ENCODE measurements at places on chromosomes 16 and 17.

DNA sequence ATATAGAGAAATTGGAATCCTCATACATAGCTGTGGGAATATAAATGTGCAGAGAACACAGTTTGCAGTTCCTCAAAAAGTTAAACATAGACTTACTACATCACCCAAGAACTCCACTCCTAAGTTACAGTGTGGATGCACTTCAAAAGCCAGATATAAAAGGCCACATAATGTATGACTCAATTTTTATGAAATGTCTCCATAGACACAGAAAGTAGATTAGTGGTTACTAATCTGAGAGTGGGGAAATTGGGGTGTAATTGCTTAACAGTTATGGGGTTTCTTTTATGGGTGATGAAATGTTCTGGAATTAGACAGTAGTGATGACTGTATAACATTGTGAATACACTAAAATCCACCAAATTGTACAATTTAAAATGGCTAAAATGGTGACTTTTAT lies 60.9 kb downstream of the CACNG1 start:
- peak; percentile 64 for DNase-seq

- DNase-seq = no peak
These were observed 2.5 kb upstream of the PRR29 start for GRCh38 chr17:63995626-63996025.

DNA sequence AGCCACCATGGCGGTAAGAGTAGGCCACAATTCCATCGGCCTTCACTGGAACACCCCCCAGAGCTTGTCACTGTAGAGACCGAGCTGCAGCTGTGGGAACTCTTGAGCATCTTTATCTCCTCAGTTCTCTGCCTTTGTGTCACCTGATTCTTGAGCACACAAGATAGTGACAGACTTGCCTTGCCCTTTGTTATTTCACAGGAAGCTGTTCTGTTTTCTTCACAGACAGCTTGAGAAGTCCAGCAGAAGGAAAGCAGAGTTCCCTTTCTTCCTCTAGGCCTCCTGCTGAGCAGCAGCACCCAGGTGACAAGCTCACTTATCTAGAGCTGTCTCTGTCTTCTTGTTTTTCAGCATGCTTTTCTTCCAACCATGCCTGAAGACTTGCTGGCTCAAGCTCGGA lies 38.4 kb upstream of the ENDOV start:
- no peak for DNase-seq

- DNase-seq = no peak
These were observed 1938.8 kb downstream of the TP53TG3F start for GRCh38 chr16:35398180-35398579.

GRCh38 chr17:61015966-61016365 lies 338.3 kb downstream of the BCAS3 start:
- DNase-seq = no peak

- DNase-seq = no peak
These were observed 2.4 kb upstream of the CDH16 start for GRCh38 chr16:66920924-66921680.

DNA sequence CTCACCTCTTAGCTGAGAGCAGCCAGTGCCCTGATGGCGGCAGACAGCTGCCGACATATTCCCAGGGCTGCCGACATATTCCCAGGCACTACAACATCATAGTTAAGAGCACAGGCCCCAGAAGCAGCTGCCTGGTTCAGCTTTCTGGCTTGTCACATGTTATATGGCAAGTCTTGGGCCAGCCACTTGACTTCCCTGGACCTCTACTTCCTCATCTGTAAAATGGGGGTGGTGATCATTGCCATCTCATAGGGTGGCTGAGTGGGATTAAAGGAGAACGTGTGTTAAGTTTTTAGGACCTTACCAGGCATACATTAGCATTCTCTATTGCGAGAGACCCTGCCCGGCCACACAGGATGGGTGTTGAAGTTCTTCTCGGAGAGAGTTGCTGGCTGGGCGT lies 19.1 kb downstream of the CDIPT start:
- no peak for DNase-seq

DNA sequence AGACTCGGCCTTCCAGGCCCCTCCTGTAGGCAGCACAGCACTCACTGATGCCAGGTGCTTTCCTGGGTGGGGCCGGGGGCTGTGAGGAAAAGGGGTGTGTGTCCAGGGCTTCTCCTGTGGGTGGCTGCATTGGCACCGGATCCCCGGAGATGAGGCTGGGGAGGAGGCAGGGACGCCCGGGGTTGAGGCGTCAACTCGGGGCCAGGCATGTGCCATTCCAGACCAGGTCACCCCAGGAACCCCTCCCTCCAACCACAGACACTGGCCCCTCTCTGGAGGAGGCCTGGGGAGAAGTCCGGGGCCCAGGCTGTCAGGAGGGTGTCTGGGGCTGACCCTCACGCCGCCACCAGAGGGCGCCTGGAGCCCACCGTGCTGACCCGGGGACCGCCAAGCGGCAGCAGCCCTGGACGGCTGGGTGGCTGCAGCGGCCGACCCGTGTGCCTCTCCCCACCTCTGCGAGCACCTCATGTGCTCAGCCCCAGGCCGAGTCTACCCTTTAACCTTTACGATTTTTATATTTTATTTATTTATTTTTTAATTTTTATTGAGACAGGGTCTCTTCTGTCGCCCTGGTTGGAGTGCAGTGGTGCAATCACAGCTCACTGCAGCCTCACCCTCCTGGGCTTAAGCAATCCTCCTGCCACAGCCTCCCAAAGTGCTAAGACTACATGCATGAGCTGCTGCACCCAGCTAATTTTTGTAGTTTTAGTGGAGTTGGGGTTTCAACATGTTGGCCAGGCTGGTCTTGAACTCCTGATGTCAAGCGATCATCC lies 3.2 kb upstream of the METRN start:
- DNase-seq = peak; percentile 70

- DNase-seq = no peak
These were observed 996 bp downstream of the PCYT2 start for GRCh38 chr17:81909966-81910839.

DNA sequence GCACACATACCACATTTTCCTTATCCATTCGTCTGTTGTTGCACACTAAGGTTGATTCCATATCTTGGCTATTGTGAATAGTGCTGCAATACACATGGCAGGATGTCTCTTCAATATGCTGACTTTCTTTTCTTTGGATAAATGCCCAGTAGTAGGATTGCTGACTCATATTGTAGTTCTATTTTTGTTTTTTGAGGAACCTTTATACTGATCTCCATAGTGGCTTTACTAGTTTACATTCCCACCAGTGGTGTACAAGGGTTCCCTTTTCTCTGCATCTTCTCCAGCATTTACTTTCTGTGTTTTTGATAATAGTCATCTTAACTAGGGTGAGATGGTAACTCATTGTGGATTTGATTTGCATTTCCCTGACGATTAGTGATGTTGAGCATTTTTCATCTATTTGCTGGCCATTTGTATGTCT lies 118.1 kb downstream of the STXBP4 start:
- DNase-seq = peak; percentile 88

DNA sequence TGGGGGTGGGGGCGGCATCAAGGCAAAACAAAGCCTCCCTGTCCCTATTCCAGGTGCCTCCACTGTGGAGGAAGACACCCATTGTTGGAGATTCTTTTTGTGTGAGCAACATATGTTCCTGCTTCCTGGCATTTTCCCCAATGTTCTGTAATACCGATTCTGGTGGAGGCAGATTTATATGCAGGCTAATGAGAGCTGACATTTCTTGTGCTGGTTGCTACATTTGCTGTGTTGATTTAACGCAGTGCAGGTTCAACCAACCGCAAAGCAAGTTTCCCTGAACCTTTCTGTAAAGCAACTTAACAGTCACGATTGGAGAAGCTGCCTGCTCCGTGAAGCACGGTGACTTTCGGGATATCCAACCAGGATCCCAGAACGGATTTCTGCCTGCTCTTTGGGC lies 260.5 kb downstream of the CBLN1 start:
- peak; percentile 6 for DNase-seq

DNA sequence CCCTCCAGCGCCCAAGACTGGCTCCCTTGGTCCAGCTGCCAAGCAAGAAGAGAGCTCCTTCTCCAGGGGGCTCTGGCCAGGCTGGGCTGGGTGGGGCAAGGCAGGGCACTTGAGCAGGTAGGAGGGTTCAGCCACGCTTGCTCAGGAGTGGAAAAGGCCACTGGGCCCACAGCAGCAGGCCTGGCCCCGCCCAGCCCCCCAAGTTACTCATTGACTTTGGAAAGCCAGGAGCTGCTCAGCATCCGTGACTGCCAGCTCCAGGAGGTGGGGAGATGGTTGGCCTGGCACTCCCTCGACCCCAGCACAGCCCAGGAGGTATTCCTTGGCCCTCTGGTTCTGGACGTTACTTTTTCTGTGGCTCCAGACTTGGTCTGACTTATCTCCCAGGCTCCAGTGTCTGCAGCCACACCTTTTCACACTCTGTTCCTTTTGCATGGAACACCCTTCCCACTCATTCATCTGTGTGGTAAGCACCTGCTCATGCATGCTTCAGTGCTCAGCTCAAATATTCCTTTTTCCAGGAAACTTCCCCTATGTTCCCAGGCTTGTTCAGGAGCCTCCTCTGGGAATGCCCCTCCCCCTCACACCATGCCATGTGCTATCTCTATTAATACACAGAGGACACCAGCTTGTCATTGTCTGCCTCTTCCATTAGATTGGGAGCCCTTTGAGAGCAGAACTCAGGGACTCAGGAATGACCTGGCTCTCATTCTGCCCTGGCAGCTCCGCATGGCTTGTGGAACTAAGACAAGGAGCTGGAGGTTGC lies at the start of gene CDH16:
CDH16 (minus strand) TSS at position 83 of the 766 bp plus-strand sequence. CDS start 820 bp downstream, outside the sequence.
- no peak for DNase-seq

GRCh38 chr16:80718480-80719220 lies 85.7 kb downstream of the CDYL2 start:
- DNase-seq = peak; percentile 81

DNA sequence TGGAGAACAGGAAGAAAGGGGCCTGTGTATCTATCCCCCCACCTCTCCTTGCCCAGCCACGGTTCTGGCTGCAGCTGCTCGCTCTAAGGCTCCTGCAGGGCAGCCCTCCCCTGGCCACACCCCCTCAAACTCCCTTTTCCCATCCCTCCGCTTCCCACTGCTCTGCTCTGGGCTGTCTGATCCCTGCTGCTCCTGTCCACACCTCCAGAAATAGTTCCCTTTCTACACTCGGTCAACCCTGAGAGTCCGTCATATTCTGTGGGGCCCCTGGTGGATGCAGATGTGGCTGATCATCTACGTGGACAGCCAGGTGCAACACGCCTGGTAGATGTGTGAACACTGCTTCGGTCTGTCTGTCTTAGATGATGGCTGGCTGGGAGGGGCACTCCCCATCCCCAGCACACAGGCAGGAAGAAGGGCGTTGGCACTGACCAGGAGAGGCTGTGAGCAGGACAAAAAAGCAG lies 19.3 kb upstream of the KRT19 start:
- no peak for DNase-seq

GRCh38 chr16:75102595-75102994 lies 14.0 kb downstream of the LDHD start:
- no peak for DNase-seq

GRCh38 chr16:89962754-89963498 lies 14.4 kb downstream of the DEF8 start:
- no peak for DNase-seq

GRCh38 chr17:67647482-67647881 lies 70.3 kb upstream of the NOL11 start:
- no peak for DNase-seq

DNA sequence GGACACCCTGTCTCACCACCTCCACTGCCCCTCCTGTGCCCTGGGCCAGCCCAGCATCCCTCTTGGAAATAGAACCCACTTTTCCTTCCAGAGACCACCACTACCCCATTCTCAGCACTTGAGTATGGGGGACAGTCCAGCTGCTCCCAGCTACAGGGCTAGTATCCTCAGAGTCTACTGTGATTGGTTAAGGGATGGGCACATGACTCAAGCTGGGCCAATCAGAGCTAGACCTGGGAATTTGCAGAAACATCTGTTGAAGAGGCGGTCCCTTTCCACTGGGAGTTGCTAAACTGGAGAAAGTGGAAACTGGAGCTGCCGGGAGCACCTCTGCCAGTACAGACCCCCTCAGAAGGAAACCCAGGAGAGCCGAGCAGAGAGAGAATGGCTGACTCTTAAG lies 156.6 kb downstream of the GSG1L start:
- peak; percentile 5 for DNase-seq

DNA sequence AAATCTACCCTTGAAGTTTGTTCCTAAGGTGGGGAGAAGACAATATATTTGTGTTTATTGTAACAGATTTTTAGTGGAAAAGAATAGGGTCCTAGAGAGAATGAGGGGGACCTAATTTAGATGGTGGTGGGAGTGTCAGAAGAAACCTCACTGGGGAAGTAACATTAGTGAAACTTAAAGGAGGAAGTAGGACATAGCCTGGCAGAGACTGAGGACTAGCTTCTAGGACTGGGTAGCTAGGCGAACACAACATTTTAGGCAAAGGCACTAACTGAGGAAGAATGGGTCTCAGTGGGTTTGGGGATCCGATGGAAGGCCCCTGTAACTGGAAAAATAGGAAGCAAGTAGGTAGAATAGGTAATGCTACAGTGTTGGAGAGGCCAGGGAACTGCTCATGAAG lies 4.2 kb upstream of the ARL2BP start:
- no peak for DNase-seq

- DNase-seq = peak; percentile 79
These were observed 100.7 kb upstream of the AXIN2 start for GRCh38 chr17:65662196-65662595.

DNA sequence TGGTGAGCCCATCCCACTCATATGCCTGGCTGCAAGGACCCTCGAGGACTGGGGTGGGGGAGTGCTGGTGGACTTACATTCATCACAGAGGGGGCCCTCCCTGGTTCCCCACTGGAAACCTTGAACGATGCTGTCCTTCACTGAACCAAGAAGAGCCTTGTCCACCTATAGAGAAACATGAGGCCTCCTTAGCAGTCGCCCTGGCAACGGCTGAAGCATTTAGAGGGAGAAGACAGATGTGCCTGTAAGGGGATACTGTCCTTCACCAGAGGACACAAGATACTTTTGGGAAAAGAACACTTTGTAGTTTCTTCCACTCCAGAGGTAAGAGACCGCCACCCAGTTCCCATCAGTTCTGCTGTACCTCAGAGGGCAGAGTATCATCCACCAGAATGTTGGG lies 6.5 kb downstream of the HIGD1B start:
- DNase-seq = no peak

- DNase-seq = no peak
These were observed 167.4 kb upstream of the CACNG5 start for GRCh38 chr17:66667491-66668030.

GRCh38 chr17:8965394-8966168 lies at the start of gene PIK3R5:
PIK3R5 (minus strand) TSS chr17:8965707; CDS start chr17:8911494, 54,213 bp downstream.
- DNase-seq = no peak

DNA sequence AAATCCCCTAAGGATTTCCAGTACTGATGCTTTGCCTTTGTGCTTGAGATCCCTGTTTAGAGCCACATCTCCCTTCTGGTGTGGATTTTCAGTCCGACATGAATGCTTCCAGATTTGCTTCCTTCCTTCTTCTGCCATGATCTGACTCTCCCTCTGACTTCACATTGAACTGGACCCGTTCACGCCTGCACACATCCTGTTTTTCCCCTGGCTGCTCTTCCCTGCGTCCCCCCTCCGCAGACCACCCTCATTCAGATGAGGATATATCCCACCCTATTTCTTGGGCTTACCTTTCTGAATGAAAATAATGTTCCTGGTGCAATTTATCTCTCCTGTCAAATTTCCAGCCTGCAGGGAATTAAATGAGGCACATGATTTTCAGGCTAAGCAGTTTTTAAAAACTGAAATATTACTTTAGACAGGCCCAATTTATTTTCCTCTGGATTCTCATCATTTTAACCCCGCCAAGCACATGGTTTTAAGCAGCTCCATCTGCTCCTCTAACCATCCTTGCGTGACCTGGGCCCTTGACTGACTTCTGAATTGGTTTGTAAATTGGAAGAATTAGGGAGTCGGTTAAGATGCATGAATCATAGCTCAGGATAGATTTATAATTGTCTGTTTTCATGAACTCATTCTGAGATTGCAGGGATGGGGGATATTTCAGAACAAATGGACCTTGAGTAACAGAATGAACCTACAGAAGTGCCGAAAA lies 59.2 kb downstream of the BMERB1 start:
- DNase-seq = no peak

GRCh38 chr17:15431196-15431595 lies 36.2 kb downstream of the CDRT4 start:
- no peak for DNase-seq

Data from cardiac fibroblast (primary cell).